Tongue (tissue), 3 donors: ENCODE measurements at places on chromosomes 7 and 10.

- no peak for DNase-seq
Observed at GRCh38 chr10:66277481-66277880, 648.4 kb upstream of the LRRTM3 start.

DNA sequence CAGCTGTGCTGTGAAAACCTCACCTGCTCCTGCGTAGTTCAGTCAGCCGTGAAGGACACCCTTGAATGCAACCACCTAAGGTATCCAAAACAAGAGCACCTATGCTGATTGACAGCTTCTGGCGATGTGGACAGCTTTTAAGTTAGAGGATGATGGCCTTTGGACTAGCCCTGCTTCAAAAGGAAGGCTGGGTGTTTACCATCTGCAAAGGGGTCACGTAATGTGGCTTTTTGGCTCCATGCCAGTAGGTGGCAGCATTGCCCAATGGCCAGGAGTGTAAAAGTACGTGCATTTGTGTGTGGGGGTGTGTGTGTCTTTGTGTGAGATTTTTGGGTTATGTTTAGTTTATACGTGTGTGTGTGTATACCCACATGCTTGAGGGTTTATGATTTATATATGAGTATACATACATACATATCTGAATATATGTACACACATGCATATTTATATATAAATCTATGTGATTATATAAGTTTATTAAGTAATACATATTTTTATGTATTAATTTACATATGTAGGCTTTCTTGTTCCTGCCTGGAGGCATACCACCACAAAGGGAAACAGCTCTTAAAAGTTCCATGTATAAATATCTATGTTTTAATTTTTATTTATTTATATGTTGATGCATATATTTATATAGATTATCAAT lies 236.3 kb upstream of the ANKRD30A start:
- peak; percentile 40 for DNase-seq

GRCh38 chr7:55521917-55522902 lies 50.1 kb downstream of the VOPP1 start:
- no peak for DNase-seq

GRCh38 chr7:14738086-14738485 lies 164.5 kb downstream of the DGKB start:
- no peak for DNase-seq

- no peak for DNase-seq
Observed at GRCh38 chr7:116161728-116162127, 48.6 kb upstream of the TES start.

GRCh38 chr7:47568056-47568455 lies 13.9 kb downstream of the TNS3 start:
- DNase-seq: no peak

- DNase-seq: peak; percentile 19
Observed at GRCh38 chr7:101817471-101818286, at the start of gene CUX1. TSS of gene CUX1 (plus strand) at chr7:101817626. CDS start at chr7:101817640, 14 bp downstream.

GRCh38 chr10:87585565-87586514 lies 73.8 kb upstream of the PAPSS2 start:
- peak; percentile 57 for DNase-seq

- no peak for DNase-seq
Observed at GRCh38 chr7:65444899-65445823, 71.5 kb downstream of the ZNF92 start.

DNA sequence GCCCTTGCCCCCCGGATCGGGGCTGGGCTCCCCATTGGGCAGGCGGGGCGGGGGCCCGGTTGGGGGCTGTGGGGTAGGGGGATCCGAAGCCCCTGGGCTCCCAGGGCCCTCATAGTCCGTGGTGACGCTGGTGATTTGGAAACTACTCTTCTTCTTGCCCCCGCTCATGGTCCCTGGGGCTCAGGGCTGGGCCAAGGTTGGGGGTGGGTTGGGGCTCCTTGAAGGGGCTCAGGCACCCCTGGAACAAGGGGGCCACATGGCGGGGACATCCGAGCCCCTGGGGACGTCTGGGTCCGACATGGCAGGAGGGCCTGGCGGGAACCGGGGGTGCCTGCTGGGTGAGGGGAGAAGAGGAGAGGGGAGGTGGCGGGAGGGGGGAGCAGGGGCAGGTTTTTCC lies 1.1 kb downstream of the TSC22D4 start:
- DNase-seq: no peak

- DNase-seq: no peak
Observed at GRCh38 chr10:10699427-10699826, 318.2 kb upstream of the CELF2 start.

DNA sequence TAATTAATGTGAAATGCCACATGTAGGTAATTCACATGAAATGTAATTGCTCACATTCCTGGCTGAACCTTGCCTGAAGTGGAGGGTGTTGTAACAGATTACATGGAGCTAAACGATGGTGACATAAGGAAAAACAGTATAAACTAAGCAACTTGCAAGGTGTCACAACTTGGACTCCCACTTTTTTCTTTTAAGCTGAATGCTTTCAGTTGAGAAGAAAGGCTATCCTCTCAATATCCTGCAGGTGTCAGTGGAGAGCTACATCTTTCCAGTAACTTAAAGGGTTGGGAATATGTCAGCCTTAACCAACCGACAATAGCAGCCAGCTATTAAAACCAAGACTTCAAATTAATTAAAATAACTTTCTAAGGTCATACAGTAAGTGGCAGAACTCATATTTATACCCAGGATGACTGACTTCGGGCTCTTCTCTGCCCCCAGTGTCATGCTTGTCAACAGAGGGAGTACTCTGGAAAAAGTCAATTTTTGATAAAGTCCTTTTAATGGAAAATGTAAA lies 33.7 kb downstream of the NRBF2 start:
- DNase-seq: peak; percentile 89

- DNase-seq: peak; percentile 22
Observed at GRCh38 chr7:96933067-96933645, 72.2 kb upstream of the DLX6 start.

GRCh38 chr7:64656489-64656888 lies 9.4 kb upstream of the ZNF107 start:
- no peak for DNase-seq

- DNase-seq: no peak
Observed at GRCh38 chr7:36040679-36041078, 112.4 kb upstream of the EEPD1 start.

GRCh38 chr10:13257621-13258140 lies 23.5 kb upstream of the UCMA start:
- DNase-seq: no peak

GRCh38 chr10:18659819-18660535 lies 746 bp downstream of the ARL5B start:
- DNase-seq: no peak

DNA sequence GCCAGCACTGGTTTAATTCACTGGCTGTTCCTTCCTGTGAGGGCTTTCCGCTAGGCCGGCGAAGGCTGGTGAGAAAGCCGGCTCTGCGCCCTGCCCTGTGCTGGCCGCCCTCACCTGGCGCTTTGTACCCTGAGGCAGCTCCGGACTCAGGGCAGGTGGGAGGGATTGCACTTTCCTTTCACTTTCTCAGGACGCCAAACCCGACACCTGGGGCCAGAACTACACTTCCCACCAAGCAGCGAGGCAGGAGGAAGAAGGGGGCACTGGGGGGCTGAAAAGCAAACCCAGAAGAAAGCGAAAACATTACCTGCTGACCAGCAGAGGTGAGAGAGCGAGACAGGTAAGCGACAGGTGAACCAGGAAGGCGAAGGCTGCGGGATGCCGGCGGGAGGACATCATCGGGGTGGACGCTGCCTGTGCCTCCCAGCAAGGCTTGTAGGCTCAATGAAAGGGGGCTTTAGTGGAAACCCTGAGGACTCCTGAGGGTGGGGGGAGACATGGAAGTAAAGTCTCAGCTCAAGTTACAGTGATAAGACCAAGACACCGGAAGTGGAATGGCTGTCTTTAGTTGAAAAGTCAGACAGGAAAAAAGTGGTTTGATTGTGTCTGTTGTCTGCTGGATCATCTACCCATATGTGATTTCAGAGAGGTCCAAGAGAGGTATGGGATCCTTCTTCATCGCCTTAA lies at the start of gene RAB19:
TSS of gene RAB19 (plus strand) at position 181 of the 687 bp plus-strand sequence. CDS start 3,589 bp downstream, outside the sequence.
- no peak for DNase-seq

- DNase-seq: peak; percentile 22
Observed at GRCh38 chr10:18793951-18794350, 134.7 kb downstream of the ARL5B start.

GRCh38 chr10:80196270-80196949 lies 8.9 kb downstream of the ANXA11 start:
- DNase-seq: peak; percentile 74

DNA sequence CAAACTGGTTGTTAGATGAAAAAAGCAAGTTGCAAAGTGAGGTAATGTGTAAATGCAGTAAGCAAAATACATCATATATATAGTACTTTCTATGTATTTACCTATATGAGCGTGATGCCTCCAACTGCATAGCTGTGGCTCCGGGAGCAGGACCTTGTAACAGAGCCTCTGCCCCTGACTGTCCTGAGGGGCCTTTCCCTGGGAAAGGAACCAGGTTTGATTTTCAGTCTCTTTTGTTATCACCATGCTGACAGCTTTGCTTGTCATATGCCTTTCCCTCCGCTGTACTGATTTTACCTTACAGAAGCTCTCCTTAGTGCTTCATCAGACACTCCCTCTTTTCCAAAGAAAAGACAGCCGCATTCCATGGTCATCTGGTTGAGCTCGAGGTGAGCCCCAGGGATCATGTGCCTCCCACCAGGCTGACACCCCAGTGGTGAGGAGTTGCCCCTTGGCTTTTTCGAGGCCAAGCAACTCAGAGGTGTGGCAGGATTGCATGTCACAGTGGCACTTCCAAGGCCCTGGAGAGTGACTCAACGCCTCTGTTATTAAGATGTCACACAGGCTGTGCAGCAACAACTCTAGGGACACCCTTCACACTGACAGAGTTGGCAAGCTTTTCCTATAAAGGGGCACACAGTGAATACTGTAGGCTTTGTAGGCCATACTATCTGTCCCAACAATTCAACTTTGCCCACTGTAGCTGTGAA lies 78.9 kb downstream of the ALOX5 start:
- DNase-seq: peak; percentile 40

DNA sequence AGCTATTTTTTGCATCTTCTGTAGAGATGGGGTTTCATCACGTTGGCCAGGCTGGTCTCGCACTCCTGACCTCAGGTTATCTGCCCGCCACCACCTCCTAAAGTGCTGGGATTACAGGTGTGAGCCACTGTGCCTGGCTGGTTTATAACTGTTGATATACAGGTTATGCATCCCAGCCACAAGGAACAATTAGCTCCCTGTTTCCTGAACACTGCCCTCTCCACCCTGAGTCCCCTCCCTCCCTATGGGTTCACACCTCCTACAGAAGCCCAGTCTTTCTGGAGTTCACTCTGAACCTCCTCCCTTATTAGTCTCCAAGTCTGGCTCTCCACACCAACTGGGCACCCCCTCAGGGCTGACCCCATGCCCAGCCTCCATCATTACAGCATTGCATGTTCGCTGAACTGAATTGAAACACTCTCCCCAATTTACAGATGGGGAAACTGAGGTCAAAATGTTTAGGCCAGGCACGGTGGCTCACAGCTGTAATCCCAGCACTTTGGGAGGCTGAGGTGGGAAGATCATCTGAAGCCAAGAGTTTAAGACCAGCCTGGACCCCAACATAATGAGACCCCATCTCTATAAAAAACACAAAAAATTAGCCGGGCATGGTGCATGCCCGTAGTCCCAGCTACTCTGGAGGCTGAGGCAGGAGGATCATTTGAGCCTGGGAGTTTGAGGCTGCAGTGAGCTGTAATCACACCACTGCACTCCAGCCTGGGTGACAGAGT lies 1.7 kb upstream of the CLIP2 start:
- no peak for DNase-seq

- no peak for DNase-seq
Observed at GRCh38 chr7:2274666-2275065, 32.6 kb downstream of the NUDT1 start.

- peak; percentile 39 for DNase-seq
Observed at GRCh38 chr7:79610748-79611304, 157.4 kb upstream of the MAGI2 start.

GRCh38 chr10:63636812-63637211 lies 115.6 kb downstream of the REEP3 start:
- DNase-seq: no peak

DNA sequence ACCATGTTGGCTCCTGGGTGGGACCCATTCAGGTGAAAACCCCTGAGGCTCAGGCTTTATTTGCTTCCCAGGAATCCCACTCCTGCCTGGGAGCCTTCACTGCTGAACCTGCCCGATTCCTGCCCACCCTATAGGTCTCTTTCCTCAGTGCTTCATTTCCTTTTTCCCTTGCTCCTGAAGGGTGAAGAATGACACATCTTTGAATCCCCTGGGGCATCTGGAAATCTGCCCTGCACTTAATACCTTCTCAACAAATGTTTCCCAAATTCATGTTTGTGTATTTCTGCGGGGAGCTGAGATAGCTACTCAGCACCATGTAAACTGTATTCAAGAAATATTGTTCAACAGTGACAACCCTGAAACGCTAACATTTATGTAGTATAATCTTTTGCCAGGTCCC lies 10.3 kb upstream of the PCBD1 start:
- no peak for DNase-seq

DNA sequence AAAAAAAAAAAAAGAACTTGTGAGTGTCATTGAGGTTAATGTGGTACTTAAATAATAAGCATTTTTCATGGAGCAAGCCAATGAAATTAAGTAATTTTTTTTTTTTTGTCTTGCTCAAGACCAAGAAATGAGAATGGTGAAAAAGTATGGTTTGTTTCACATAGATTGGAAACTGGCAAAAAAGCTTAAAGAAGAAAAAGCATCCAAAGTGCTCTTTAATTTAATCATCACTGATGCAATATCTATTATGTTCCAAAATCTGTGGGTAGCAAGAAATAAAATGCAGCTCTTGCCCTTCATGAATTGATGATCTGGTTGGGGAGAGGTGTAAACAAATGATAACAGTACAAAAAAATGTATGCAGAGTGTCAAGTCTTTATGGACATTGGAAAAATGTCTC lies 980.6 kb downstream of the REEP3 start:
- no peak for DNase-seq

DNA sequence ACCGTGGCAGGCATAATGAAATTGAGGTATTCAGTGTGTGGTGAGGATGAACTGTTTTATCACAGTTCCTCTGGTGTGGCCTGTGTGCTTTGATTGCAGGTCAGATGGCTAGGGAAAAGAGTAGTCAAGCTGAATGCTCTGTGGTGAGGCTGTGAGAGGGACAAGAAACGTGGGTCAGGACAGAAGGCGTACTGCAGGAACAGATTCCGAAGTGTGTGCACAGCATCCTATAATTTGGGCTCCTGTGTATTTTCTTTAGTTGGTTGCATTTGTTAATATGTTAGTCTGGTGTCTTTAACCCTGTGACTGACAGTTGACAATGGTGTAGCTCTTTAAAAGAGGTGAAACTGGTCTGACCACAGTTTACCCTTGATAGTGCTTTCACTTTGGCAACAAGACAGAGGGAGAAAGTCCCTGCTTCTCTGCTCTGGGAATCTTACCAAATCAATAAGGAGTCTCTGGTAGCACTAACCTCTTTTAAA lies 76.5 kb downstream of the AUTS2 start:
- DNase-seq: peak; percentile 48

GRCh38 chr7:120725376-120726039 lies 132.4 kb downstream of the TSPAN12 start:
- peak; percentile 73 for DNase-seq

GRCh38 chr10:96188916-96189315 lies 58.8 kb downstream of the ZNF518A start:
- DNase-seq: no peak
